ENCODE measurements at places on chromosomes 7 and 10. TPM values are rescaled to one million over a fixed set of nuclear protein-coding genes. Genes with fewer than 3 reads are reported as not detected.

KIFBP gene
- total RNA-seq = 39.3 TPM

A1CF gene
- total RNA-seq = not detected

NME8 gene
- not detected for total RNA-seq

GPR37 gene
- 1.2 TPM for total RNA-seq

PLXDC2 gene
- 124 TPM for total RNA-seq

GHRHR gene
- total RNA-seq = not detected

DUSP5 gene
- total RNA-seq = 184 TPM

KCNMA1 gene
- total RNA-seq = 3.8 TPM

PILRA gene
- not detected for total RNA-seq

OR2A42 gene
- total RNA-seq = not detected

MEOX2 gene
- not detected for total RNA-seq

DNA sequence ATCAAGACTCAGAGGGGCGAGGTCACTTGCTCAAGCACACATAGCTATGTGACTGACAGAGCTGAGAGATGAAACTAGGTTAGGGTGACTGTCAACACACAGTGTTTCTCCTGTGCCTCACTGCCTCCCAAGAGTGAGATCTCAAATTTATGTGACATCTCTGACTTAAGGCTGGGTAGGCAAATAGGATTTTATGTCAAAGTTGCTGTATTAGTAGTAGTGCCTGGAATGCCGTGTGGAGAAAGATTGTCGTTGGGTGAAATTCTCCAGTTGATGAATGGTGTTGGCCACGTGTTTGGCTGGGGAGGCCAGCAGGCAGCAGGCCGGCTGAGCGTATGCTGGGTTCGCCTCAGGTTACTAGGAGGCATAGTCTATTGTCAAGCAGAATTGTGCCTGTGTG lies 148.3 kb upstream of the BMPER start:
- no peak for DNase-seq

GRCh38 chr7:150447966-150448788 lies 2.3 kb upstream of the GIMAP8 start:
- no peak for DNase-seq

- DNase-seq = no peak
Observed at GRCh38 chr10:33286157-33286934, 48.1 kb downstream of the NRP1 start.

DNA sequence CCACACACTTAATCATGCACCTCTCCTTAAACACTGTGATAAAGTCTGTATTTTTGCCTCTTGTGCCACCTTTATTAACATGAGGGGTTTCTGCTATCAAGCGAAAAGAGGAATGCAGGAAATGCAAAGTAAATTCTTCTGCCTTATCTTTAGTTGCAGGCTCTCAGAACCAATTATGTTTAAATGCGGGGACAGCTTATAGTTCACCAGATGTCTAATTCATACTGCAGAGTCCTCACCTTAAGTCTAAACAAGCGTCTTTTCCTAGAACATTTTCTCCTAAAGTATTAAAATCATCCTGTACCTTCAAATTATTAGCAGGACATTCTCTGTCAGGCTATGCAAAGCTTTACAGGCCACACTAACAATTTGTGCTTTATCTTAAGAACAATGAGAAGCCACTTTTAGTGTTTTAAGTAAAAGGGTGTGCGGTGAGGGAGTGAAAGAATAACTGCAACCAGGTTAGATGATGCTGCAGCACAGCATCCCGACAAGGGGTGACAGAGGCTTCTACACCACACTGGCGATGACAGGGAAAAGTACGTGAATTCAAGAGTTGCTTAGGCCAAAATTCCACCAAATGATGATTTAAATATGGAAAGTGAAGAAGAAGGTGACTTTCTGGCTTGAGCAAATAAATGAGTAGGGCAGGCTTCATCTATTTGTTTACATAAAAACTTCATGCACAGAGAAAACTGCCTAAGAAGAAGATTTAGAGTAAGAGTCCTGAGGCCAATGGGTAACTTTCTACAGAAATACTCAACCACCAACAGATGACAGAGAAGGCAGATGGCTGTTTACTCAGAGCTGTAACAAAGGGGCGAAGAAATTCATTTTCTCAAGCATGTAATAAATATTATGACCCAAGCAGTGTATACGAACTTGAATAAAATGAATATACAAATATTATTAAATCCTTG lies 36.0 kb downstream of the EZH2 start:
- no peak for DNase-seq

- no peak for DNase-seq
Observed at GRCh38 chr10:16195894-16196293, 240.9 kb upstream of the PTER start.

DNA sequence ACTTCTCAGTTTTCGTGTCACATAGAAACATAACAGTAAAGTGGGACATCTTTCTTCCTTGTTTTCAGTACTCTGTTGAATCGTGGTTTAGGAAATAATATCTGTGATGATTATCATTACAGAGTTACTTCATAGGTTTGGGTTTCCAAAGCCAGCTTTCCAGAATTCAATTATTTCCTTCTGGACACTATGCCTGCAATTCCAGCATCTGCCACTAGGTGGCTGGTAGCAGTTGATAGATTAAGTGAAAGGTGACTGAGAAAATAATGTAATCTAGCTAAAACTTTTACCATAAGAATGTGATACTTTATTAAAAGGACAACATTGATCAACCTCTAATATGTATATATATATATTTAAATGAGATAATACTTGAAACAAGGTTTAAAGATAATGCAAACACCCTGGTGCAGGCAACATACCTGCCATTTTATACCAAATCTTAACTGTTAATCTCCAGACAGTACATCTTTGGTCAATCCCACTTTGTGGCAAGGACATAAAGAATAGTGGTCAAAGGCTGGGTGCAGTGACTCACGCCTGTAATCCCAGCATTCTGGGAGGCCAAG lies 102.6 kb downstream of the SH3PXD2A start:
- DNase-seq = no peak

DNA sequence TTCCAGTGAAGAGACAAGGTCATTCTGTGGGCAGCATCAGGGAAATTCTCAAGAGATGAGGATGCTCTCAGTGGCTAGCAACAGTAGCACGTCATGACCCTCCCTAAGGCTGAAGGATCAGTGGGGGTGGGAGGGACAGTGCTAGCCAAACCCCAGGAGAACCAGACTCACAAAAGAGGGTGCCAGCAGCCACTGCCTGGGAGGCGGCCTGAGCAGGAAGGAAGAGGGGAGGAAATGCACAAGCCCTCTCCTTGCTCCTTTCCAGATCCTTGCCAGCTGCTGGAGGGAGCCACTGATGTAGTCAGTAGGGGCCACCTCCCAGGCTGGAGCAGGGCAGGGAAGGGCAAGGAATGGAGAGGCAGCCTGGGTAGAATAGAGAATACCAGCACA lies 302.7 kb downstream of the RPS24 start:
- no peak for DNase-seq

DNA sequence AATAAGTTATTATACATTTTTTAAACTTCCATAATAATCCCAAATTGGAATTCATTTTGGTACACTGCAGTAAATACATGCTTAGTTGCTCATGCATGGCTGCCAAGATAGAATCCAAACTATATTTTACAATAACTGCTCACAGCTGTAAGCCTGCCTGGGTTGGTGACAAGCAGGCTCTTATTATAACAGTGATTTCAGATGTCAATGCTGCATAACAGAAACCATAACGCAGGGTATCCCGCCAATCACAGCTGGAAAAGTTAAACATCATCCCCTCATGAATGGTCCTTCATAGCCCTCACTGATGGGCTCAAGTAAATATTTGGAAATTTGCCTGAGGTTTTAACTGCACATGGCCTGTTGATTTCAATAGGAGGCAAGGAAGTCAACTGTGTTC lies 149.8 kb downstream of the AMPH start:
- no peak for DNase-seq

GRCh38 chr7:130667593-130668257 lies 823 bp downstream of the COPG2 start:
- DNase-seq = no peak

GRCh38 chr10:71660313-71660712 lies 59.3 kb downstream of the C10orf105 start:
- DNase-seq = no peak

- peak; percentile 39 for DNase-seq
Observed at GRCh38 chr10:70265032-70265689, 18.6 kb downstream of the NPFFR1 start.

DNA sequence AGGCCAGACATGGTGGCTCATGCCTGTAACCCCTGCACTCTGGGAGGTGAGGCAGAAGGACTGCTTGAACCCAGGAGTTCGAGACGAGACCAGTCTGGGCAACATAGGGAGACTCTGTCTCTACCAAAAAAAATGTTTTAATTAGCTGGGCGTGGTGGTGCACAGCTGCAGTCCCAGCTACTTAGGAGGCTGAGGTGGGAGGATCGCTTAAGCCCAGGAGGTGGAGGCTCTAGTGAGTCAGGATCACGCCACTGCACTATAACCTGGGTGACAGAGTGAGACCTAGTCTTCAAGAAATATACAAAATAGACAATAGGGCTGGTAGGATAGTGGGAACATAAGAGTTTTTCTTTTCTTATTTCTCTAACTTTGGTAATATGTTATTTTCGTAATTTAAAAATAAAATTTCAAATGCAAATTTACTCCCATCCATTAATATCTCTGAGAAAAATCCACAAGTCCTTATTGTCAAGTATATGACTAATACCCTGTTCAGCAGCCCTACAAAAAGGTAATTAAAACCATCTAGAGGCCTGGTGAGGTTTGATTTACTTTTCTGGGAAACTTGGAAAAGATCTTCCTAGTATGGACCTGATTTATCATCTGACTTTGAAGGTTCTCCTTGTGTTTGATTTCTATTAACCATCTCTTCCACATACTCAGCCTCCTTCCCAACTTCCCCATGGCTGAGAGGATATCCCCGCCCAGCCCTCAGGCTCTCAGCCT lies 50.0 kb downstream of the CREB3L2 start:
- DNase-seq = no peak

DNA sequence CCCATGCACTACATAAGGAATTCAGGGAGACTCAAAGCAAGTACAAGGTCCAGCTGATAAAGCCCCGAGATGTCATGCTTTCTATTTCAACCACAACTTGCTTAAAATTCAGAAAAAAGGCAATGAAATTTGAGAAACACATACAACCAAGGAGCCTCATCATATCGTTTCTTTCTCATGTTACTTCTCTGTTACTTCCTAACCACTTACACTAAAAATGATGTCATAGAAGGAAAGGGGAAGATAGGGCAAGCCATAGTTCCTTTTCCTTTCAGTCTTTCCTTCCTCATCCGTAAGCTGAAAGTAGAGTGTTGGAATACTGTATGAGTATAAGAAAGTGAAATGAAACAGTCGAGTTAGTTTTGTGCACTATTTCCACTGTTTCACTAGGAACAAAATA lies 27.9 kb upstream of the CDK14 start:
- no peak for DNase-seq

DNA sequence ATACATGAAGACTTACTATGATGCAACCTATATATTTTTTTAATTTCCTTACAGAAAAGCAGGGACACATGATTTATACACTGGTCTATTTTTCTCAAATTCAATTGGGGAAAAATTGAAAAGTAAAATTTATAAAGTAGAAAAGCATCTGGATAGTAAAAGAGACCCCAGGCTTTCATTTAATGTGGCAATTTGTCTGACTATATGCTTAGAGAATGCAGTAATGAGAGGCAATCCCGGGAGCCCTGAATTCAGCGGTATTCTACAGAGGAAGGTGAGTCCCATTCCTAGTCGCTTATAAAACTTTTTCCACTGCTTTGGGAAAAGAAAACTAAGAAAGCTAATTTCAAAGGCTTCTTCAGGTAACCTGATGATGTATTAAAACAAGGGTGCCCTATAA lies 167.1 kb downstream of the SEMA3D start:
- DNase-seq = no peak

GRCh38 chr7:139916717-139917395 lies 87.8 kb downstream of the TBXAS1 start:
- DNase-seq = no peak

- DNase-seq = no peak
Observed at GRCh38 chr10:72274213-72274729, 547 bp downstream of the DDIT4 start.

DNA sequence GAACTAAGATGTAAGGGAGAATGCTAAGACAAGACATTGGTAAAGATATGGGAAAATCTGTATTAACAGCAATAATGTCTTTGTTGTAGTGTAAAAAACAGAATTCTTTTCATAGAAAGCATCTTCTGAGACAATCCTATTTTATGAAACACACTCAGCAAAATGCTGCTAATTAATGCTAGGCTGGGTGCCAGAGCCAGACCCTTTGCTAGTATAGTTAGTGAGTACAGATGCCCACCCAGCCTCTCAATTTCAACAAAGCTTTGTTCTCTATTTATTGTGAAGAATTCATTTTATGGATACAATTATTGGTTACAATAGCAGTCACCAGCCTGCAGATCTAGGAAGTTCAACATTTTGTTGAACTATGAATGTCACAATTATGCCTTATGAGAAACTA lies 131.0 kb downstream of the SEM1 start:
- DNase-seq = no peak

- no peak for DNase-seq
Observed at GRCh38 chr10:42962110-42962901, 114.6 kb upstream of the RET start.

GRCh38 chr7:114472896-114473512 lies 58.4 kb downstream of the FOXP2 start:
- no peak for DNase-seq

GRCh38 chr7:127256041-127256725 lies 3.4 kb upstream of the GRM8 start:
- DNase-seq = peak; percentile 33

- DNase-seq = peak; percentile 16
Observed at GRCh38 chr7:25124465-25125136, 459 bp downstream of the CYCS start.

- no peak for DNase-seq
Observed at GRCh38 chr10:100519311-100520051, at the start of gene SEC31B. TSS of gene SEC31B (minus strand) at chr10:100519861. CDS start at chr10:100516952, 2,909 bp downstream.

DNA sequence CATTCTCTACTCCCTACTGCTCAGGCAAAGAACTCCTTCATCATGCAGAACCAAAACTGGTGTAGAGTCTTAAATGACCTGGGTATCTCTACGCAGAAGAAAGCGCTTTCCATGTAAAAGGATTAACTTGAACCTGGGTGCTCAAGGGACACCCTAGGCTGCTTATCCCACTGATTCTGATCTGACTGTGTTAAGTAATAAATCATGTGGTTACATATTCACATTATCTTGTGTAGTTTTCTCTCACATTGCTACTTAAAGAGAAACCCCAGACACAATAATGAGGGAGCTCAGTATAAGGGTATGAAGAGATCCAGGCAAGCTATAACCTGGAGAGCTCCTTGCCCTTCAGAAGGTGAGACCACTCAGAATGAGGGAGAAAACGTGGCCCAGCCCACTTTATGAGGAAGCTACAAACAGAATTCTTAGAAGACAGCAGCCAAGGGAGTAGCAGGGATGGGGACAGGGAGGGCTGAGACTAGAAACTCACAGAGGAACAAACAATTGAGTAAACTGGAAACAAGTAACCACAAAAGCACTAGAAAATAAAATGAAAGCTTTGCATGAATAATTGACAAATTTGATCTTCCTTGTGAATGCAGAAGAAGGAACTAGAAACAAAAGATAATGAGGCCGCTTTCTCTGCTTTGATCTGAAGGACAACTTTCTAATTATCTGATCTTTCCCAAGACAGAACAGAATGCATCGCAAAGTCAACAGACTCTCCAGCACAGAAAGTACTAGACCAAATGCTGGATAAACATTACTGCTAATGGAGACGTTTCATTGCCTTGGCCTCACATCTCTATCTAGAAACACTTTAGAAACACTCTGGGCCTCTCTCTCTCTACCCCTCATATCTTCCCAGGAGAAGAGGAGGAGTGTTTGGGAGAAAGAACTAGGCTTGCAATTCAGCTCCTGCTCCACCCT lies 76.1 kb downstream of the LRRC17 start:
- no peak for DNase-seq
